B cell (primary cell): ENCODE measurements at places on chromosomes 5 and 9. TPM values are rescaled to one million over a fixed set of nuclear protein-coding genes. Genes with fewer than 3 reads are reported as not detected.

OLFML2A gene
- 0.73 and 0.76 TPM in 2 replicates for total RNA-seq

IDNK gene
- 11.2 and 11.6 TPM in 2 replicates for total RNA-seq

CDKN2B gene
- total RNA-seq, result 0.42 and 1.3 TPM in 2 replicates

PCDHGA10 gene
- 1.9 and 2.0 TPM in 2 replicates for total RNA-seq

GRCh38 chr5:116660929-116661328 lies 86.3 kb upstream of the SEMA6A start:
- no peak for DNase-seq

DNA sequence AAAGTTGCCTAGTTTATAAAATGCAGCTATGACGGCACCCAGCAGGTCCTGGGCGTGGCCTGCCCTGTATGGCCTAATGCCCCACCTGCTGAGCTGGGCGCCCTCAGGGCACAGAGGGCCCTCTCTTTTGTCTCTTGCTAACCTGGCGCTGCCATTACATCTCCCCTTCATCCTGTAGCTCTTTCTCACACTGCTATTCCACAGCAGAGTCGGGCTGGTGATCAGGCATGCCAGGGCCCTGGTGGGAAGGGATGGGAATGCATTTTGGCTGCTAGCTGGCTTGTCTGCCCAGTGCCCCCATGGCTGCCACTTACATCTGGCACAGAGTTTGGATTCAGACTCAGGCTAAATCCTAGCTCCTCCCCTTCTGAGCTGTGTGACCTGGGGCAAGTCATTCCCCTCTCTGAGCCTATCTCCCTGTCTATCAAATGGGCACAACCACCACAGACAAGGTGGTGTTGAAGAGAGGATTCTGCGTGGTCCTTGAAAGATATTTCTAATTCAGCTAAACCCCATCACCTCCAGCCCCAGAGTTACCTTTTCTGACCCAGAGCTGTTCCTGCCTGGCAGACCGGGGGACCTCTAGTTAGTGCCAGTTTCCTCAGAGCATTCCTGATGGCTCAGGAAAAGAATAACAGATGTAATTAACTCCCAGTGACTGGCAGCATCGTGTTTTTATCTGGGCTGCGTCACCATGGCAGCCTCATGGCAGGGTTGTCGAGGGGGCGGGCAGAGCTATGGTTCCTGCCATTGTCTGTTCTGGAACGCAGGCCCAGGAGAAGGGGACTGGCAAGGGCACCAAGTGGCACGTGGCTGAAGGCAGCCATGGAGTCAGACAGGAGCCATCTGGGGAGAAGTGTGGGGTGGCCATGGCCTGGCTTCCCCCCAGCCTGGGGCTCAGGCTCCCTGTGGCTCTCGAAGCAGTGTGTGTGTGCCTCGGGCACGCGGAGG lies 6.3 kb downstream of the PRR7 start:
- DNase-seq, result no peak

GRCh38 chr9:129586245-129586644 lies 34.7 kb downstream of the C9orf50 start:
- no peak for DNase-seq

GRCh38 chr9:20197976-20198685 lies 409.3 kb upstream of the SLC24A2 start:
- DNase-seq, result no peak

- no peak for DNase-seq
Observed at GRCh38 chr5:67724412-67725135, 491.0 kb upstream of the PIK3R1 start.
